ENCODE measurements at places on chromosomes 1 and 21. TPM values are rescaled to one million over a fixed set of nuclear protein-coding genes. Genes with fewer than 3 reads are reported as not detected.

The CD1B gene
- total RNA-seq = not detected

The EXTL1 gene
- 0.15 TPM for total RNA-seq

The GPR161 gene
- 13.7 TPM for total RNA-seq

The FMO2 gene
- total RNA-seq = 0.30 TPM

The S100A5 gene
- total RNA-seq = 6.0 TPM

The FTCD gene
- total RNA-seq = 2.5 TPM

The PRR9 gene
- total RNA-seq = not detected

The RPE65 gene
- total RNA-seq = not detected

The FCGR2B gene
- not detected for total RNA-seq

The DNALI1 gene
- total RNA-seq = 0.64 TPM

The CA14 gene
- total RNA-seq = 0.39 TPM

The CLCA1 gene
- total RNA-seq = 0.12 TPM

The LAPTM5 gene
- total RNA-seq = 1.5 TPM

The MRPL9 gene
- 94.5 TPM for total RNA-seq

The MRPL39 gene
- 41.1 TPM for total RNA-seq

- DNase-seq = no peak
Measured at GRCh38 chr1:52345252-52345651, 20.8 kb downstream of the CC2D1B start.

DNA sequence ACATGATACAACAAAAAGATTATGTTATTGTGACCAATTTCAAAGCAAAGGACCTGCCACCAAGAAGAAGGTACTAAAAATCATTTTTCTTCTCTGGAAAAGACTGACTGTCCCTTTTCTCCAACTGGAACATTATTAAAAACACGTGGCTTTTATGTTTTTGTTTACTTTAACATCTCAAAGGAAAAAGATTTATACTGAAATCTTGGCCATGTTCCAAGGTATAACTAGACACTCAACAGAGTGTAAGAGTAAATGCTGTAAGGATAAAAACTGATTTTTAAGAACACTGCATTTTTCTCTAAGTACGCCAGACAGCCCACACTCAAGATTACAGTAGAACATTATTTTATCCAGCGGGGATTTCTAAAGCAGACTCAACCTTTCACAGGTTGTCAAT is 62.1 kb downstream of the BRWD1 start:
- DNase-seq = no peak

- DNase-seq = no peak
Measured at GRCh38 chr1:47189844-47190508, at the start of gene PDZK1IP1. TSS of gene PDZK1IP1 (minus strand) at chr1:47190036. CDS start at chr1:47189932, 104 bp downstream.

DNA sequence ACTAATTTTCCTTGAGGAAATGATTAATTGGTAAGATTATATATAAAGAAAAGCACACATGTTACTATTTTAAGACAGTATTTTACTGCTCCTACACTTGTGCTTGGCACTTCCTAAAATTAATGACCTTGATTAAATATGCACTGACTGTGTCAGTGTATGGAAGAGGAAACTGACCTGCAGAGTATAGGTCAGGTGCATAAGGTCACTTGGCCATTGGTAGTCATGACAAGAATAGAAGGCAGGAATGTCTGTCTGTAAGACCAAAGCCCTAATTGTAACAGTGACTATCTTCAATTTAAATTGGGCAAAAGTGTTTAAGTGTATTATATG is 128.0 kb upstream of the KCNK2 start:
- no peak for DNase-seq

GRCh38 chr1:223180731-223181321 is 37.8 kb upstream of the TLR5 start:
- no peak for DNase-seq

GRCh38 chr1:37636435-37636834 is 1.7 kb upstream of the RSPO1 start:
- no peak for DNase-seq

DNA sequence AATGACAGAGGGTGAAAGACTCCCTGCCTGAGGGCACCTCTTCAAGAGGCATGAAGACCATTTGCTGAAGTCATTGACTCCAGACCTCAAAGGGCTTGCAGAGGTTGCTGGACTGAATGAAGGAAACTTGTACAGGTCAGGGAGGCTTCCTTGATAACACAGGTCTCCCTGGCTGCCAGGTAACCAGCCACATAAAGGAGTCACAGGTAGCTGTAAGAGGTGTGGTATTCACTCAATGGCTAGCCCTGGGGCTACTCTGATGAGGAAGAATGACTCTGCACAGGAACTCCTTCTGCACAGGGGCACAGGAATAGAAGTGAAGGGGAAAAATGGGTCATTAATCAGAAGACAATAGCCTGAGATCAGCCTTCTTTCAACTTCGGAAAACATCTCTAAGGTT is 187.5 kb downstream of the LMX1A start:
- no peak for DNase-seq

DNA sequence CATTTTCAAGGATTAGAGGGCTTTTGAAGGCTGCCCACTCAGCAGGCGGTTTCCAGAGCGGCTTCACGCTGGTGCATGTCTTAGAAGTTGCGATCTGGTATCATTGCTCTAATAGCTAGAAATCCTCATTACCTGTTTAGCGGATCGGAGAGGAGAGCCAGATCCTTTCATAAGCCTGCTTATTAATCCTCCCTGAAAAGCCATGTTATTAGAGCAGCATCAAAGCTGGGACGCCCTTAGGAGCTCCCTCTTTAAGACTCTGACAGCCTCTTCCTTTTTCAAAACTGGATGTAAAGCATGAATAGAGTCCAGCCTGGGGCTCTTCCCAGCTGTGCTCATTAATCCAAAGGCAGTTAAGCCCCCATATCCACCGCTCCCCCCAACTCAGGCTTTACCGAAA is 13.9 kb upstream of the CTSE start:
- no peak for DNase-seq

DNA sequence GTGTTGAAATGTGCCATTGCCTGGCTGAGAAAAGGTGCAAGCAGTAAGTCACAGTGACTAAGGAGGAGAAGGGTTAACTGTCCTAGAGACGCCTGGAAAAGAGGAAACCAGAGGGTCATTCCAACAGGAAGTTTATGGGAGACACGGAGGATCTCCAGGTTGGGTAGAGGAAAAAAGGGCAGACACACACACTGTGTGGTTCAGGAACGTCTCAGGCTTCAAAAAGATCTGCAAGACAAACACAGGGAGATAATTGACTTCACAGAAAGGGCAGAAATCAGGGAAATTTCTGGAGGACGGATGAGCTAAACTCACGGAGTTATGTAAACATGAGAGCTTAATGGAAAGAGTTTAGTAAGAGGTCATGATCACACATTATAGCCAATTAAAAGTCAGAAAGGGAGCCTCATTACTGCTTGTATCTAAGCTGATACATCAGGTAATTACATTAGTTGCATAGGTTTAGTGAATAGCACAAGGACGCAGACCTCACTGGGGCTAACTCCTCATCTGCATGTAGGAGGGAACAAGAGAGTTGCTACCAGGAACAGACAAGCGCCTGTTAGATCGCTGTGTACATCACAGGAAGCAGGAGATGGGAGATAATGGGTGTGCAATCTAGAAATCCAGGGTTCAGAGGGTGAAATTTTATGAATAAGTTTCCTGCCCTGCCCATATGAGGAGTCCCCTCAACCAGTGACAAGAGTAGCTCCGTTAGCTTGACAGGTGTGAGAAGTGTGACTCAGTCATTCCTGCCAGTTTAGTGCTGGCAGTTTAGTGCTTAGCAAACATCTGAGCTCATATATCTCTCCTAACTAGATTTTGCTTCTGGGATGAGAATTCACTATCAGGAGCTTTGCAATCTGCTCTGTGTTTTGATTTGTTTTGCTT is 96.6 kb upstream of the TNR start:
- no peak for DNase-seq

DNA sequence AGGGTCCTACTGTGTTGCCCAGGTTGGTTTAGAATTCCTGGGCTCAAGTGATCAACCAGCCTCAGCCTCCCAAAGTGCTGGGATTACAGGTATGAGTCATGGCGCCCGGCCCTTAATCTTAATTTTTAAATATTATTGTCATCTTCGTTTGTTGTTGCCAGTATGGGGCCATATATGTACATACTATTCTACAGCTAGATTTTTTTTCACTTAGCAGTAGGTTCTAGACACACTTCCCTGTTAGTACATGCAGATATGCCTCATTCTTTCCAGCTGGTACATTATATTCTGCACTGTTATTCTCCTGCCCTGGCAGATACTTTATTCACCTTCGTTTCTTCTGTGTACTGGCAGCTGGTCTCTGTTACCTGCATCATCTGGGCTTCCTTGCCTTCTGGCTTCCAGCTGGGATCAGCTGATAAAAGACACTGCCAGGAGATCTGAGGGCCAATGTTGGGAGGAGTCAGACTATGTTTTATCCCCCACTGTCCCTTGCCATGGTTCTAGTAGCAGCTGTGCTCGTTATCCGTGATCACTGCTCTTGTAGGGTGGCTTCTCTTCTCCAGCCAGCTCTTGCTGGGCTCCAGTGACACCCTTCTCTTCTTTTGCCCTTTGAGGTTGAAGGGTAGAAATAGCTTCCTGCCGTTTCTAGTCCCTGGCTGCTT is 24.7 kb downstream of the ST3GAL3 start:
- DNase-seq = no peak

- DNase-seq = no peak
Measured at GRCh38 chr1:8987881-8988617, 38.2 kb downstream of the SLC2A7 start.

DNA sequence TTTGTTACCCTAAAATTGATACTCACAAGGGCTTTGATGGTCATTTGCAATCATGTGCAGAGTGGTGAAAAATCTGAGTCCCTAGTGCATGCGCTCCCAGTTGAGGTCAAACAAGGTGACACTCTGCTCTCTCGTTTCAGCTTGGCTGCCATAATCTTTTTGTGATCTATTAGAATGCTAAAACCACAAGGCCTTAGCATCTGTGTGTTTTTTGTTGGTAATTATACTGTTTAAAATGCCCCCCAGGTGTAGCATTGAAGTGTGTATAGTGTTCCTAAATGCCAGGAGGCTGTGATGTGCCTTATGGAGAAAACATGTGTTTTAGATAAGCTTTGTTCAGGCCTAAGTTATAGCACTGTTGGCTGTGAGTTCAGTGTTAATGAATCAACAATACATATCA is 89.3 kb downstream of the PLD5 start:
- DNase-seq = no peak

DNA sequence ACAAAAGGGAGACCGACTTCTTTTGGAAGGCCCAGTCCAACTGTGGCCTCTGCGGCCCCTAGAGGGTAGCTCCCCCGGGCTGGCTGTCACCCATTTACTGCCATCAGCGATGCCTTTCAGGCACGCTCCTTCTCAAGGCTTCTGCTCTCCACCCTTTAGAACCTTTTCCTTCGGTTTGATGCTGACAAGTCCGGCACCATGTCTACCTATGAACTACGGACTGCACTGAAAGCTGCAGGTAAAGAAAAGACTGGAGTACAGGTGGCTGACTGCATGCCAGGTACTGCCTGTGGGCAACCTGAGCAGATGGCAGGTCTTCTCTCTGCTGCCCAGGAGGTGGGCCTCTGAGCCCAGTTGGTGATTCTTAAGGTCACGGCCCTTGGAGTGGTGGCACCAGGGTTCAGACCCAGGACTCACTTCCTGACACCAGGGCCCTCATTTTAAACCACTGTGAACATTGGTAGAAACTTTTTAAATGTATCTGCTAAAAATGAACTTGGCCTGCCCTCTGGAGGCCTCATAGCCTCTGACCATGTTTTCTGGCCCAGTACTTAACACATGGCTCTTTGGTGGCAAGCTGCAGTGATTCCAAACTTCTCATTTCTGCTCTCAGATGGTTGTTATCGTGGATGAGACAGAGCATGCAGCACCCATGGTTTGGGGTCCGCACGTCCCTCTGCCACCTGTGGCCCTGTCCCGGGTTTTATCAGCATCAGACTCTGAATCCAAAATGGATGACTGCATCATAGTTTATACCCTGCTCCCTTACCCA is 45.7 kb downstream of the CAPN9 start:
- DNase-seq = no peak

DNA sequence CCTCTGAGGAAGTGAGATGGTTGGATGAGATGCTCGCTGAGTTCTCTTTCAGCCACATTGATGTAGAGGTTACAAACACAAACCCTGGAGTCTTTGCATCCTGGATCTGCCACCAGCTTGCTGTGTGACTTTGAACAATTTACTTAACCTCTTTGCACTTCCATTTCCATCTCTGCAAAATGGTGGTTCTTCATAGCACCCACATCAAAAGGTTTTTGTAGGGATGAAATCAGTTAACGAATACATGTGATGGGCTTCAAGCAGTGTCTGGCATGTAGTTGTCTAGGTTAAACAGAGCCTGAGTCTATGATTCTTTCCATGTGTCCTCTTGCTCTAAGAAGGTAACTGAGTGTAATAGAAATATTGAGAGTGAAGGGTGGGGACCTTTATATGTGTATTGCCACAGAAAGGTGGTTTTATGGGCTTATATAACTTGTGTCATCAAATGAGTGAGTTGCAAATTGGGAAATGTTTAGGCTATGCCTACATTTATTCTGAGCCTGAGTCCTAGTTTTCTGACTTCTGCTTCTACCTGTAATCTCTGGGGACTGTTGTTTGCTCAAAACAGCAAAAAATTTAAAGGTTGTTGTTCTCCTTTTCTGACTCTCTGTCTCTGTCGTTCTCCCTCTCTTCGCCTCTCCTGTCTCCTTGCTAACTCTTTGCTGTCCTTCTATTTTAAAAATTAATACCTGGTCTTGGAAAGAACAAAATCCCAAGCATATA is 27.3 kb upstream of the LRRN2 start:
- DNase-seq = no peak

GRCh38 chr1:176111835-176112234 is 95.3 kb downstream of the COP1 start:
- no peak for DNase-seq

DNA sequence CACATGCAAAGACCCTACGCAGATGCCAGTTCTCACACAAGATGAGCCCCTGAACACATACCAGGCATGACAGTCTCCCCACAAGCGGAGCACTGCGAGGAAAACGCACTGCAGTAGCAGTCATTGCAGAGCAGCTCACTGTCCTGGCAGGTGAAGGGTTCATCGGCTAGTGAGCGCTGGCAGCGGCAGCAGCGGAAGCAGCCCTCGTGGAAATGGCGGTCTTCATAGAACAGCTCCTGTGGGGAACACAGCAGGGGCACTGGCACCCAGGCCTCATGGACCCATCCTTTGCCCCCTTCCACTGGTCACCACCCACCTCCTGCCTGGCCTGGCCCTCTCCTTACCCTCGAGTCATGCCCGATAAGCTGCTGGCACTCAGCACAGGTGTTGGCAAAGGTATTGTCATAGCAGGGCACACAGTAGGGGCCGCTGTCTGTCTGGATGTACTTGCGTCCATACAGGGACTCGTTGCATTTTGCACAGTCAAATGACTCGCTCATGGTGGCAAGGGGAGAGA is 6.3 kb downstream of the FHL3 start:
- DNase-seq = no peak

- DNase-seq = peak; percentile 98
Measured at GRCh38 chr1:46247436-46248121, at the start of gene RAD54L. TSS of gene RAD54L (plus strand) at chr1:46247763. CDS start at chr1:46248406, 643 bp downstream.

DNA sequence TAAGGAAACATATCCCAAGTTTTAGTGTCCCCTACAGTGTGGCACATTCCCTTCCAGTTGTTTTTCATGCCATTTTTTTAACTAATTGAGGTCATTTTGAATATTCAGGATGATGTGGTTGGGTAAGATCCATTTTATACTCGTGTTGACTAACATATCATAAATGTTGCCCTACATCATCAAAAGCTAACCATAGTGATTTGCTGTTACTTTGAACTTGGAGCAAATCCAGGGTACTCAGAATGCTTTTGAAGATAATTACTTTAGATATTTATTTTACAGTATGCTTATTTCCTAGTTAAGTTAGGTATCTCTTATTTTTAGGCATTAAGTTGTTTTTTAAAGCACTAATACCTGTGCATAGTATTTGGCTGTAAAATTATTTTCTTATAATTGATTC is 57.8 kb downstream of the DYRK1A start:
- DNase-seq = no peak

- DNase-seq = no peak
Measured at GRCh38 chr1:31120783-31121180, 55.3 kb upstream of the PUM1 start.

GRCh38 chr1:158020886-158021620 is 27.6 kb downstream of the KIRREL1 start:
- no peak for DNase-seq
